ENCODE measurements at places on chromosomes 4 and X.

- no peak for DNase-seq
These were observed 23.5 kb downstream of the SPRY1 start for GRCh38 chr4:123419885-123420755.

DNA sequence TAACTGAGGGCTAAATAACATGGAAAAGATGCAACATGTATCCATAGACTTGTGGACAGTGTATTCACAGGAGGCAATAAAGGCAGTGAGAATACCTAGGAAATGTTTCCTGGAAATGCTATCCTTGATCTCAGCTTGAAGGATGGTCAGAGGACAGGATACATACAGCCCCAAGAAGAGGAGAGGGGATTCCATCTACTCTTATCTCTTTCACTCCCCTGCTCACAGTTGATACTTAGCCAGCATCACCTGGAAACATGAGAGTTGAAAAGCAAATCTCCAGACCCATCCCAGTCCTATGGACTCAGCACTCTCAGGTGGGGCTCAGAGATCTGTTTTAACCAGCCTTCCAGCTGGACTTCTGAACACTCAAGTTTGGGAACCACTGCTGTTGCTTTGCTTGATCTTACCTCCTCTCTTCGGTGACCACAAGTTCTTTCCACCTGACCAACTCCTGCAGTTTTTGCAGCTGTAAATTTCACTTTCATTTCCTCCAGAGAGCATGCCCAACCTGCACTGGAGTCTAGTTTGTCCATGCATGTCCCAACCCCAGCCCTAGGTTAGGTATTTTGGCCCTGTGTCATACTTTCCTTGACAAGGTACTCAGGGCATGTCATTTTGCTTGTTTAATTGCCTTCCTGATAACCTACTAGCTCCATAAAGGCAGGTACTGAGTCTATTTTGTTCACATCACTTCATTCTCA, 10.4 kb downstream of the RELL1 start:
- no peak for DNase-seq

DNA sequence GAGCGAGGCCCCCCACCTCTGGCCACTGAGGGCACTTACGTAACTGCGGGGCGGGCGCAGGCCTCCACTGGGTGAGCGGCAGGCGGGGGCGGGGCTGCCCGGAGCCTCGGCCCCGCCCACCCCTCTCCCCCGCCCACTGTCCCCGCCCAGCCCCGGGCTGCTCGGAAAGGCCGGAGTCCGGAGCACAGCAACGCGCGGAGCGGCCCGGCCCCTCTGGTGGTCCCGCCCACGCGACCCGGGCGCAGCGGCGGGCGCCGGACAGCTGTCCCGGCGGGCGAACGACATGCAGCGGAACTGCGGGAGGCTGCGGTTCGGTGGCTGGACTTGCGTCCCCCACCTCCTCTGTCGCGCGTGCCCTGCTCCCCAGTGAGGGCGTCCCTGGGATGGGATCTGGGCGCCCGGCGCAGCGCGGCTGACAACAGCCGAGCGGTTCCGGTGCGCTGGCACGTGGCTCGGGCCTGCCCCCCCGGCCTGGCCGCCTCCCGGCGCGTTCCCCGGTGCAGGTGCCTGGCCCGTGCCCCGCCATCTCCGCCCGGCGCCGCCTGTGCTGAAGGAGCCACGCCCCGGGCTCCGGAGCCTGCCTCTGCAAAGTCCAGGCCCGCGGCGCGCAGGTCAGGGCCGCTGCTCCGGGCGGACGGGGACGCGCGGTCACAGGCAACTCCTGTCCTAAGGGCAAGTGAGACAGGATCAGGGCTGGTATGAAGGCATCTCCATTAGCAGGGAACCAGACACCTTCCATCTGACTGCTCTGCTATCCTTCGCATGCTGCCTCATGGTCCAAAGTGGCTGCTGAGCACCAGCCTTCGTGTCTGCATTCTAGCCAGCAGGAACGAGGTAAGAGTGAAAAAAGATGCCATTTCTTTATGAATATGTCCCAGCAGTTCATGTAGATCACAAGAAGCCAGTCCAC, 21.8 kb upstream of the JAKMIP1 start:
- no peak for DNase-seq

GRCh38 chrX:41561045-41561444, 113.9 kb downstream of the NYX start:
- no peak for DNase-seq

GRCh38 chr4:26204911-26205370, 115.9 kb upstream of the RBPJ start:
- DNase-seq = no peak

DNA sequence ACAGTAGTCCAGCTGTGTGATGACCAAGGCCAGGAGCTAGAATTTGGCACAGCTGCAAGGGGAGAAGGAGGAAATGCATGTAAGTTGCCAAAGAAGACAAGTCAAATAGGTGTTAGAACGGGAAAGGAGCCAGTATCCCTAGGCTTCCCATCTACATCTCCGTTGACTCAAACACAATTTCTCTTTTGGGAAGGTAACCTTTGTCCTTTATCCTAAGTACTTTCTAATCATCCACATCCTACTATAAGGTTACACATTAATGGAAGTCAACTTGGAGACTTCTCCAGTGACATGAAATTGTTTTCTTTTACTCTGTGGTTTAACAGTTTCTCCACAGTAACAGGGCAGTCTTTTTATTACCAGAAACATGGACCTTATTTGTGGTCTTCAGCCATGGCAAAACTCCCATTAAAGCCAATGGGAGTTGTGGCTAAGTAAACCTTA, 620.0 kb downstream of the ANKRD50 start:
- DNase-seq = no peak

- peak; percentile 19 for DNase-seq
These were observed 1.8 kb downstream of the IQSEC2 start for GRCh38 chrX:53279296-53280237.

GRCh38 chr4:94504545-94504944, 52.8 kb downstream of the PDLIM5 start:
- DNase-seq = no peak

DNA sequence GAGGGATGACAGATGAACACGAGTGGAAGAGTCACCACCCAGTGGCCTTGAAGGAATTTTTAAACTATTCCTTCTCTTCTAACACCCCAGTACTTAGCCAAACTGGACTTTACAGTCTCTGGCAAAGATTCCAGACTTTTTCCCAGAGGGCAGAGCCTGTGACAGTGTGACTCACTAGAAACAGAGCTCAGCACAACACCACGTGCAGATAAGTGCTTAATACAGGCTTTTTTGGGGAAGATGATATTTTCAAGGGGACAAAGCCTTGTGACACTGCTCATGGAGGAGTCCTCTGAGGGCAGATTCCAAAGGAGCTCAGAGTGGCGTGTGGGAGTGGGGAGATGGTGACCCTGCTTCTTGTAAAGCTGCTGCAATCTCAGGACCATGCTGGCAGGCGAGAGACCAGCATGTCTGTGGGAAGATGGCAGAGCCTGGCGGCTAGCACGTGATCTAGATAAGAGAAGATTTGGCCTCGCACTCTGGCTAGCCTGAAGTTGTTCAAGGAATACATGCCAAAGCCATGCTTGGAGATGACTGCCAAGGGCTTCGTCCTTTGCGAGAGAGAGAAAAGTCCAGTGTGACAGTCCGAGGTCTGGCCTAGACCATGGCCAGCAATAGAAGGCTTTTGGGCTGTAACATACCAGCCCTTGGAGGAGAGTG, 2.4 kb downstream of the RAB33A start:
- DNase-seq = no peak

DNA sequence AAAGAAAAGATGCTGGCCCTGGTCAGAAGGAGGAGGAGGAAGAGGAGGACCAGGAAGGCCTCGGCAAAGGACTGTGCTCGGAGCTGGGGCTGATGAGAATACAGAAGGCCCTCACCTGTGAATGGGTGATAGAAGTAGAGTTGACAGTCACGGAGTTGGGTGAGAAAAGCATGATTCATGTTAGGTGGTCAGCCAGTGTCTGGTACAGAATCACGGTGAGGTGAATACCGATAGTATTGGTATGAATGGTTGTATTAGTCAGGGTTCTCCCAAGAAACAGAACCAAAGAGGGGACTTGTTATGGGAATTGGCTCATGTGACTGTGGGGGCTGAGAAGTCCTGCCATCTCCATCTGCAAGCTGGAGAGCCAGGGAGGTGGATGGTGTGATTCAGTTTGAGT, 32.5 kb upstream of the FAM156A start:
- no peak for DNase-seq

GRCh38 chr4:15197005-15197404, 194.7 kb downstream of the CPEB2 start:
- DNase-seq = no peak

GRCh38 chr4:147578051-147578476, 39.1 kb upstream of the TMEM184C start:
- no peak for DNase-seq

DNA sequence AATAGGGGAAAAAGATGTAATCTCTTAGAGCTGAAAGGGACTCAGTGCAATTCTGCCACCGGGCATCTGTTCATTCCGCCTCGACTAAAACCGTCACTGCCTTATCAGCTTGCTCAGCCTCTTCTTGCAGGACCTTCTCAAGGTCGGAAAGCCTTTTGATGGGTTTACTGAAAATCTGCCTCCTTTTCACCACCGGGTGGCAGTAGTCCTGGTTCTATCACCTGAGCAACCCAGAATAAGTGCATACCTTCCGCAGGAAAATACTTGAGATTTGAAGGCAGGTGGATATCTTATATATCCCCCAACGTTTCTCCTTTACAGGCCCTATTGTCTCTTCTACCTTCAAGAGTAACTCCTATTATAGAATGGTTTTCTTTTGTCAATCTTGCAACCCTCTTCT, 103.4 kb upstream of the PAK3 start:
- DNase-seq = peak; percentile 11

GRCh38 chrX:27660878-27661277, 70.7 kb downstream of the DCAF8L2 start:
- no peak for DNase-seq

DNA sequence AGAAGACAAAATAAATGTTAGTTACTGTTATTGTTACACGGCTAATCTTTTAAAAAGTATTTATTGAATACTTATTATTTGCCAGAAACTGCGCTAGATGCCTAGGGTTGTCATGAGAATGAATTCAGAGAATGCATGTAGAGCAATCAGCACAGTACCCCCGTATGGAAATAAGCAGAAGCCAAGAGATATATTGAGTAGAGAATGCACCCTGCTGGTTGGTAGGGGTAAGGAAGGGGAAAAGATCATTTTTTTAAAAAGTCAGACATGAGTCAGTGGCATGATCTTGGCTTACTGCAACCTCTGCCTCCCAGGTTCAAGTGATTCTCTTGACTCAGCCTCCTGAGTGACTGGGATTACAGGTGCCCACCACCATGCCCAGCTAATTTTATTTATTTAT, 13.1 kb upstream of the DRP2 start:
- DNase-seq = no peak

DNA sequence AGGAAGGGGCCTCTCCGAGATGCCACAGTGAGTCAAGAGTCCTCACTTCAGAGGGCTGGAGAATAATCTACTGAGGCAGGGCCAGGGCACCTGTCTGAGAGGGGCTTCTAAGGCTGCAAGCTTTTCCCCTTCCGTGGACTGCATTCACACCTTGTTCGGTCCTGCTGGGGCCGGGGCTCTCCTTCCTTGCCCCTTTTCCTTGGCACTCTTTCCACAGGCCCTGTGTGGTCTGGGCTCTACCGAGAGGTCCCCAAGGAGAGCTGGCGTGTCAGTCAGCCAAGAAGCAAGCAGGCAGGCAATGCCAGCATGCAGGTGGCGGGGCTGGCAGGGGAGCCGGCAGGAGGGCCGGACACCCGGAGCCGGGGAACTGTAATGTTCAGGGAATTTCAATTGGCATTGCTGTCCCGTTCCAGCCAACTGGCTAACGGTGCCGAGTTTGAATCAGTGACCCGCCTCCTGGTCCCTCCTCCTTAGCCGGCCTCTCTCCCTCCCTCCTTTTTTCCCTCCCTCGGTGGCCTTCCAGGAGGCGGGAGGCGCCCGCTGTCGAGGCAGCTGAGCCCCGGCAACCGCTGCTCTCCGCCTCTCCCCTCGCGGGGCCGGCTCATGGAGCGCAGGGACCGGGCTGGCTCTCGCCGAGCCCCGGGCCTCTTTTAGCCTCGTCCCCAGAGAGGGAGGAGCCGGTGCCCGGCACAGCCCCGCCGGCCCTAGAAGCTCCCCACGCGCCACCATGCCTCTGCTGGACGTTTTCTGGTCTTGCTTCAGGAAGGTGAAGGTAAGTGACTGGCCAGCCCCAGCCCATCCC, at the start of gene STARD8:
TSS of gene STARD8 (plus strand) at position 511 of the 802 bp plus-strand sequence. CDS start at position 728, 217 bp downstream.
- no peak for DNase-seq

DNA sequence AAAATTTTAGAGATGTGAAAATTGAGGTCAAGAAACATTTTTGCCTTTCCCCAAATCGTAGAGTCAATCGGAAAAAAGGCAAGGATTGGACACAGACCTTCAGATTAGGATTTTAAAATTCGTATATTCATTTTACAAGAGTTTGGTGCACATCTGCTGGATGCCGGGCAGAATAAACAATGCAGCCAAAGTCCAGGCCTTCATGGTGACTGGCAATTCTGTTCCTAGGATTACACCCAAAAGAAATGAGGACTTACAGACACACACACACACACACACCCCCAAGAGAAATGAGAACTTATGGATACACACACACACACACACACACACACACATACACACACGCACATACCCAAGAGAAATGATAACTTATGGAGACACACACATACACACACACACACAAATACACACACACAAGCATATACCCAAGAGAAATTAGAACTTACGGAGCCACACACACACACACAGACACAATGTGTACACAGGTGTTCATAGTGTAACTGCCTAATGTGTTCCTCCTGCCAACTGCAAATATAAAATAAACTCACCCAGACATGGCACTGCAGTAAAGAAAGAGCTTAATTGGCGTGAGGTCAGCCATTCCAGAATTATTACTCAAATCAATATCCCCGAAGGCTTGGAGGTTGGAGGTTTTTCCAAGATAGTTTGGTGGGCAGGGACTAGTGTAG, 165.7 kb upstream of the STS start:
- no peak for DNase-seq

GRCh38 chr4:77009511-77010115, 60.1 kb downstream of the SEPTIN11 start:
- no peak for DNase-seq

DNA sequence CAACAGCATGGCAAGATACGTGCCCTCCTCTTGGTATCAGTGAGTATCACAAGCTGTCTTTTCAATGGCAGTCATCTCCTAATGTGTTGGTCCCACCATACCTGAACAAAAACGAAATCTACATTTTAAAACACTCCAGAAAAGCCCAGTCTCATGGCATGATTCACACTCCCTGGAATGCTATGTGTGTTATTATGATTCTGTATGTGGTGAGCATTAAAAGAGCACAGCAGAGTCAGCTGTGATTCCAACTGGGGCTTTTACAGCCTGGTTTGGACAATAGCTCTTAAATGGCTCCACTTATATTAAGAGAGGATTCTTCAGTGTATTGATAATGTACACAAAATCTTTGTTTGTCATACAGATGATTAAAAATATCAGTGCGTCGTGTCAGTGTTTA, 274.1 kb upstream of the GK2 start:
- no peak for DNase-seq

DNA sequence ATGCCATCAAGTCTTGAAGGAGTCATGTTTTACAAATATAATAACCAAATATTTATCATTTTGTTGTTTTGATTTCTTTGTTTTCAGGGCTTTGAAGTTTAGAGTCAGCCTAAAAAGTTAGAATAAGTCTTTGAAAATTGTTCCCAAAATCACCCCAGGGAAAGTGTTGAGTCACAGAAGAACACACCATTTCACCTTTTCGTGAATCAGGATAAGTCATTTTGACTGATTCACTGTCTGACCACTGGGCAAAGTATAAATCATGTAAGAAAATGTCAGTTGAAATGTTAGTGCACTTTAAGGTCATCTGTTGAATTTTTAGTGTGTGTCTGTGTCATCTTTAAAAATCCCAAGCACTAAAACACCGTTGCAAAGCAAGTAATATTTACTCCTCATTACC, 1320.1 kb downstream of the RPA4 start:
- no peak for DNase-seq

- no peak for DNase-seq
These were observed 15.4 kb downstream of the AFP start for GRCh38 chr4:73451404-73451803.
